ENCODE measurements at places on chromosomes 4 and X.
A peak's percentile ranks its signal among the peaks of the same experiment; 100 is the strongest.

DNA sequence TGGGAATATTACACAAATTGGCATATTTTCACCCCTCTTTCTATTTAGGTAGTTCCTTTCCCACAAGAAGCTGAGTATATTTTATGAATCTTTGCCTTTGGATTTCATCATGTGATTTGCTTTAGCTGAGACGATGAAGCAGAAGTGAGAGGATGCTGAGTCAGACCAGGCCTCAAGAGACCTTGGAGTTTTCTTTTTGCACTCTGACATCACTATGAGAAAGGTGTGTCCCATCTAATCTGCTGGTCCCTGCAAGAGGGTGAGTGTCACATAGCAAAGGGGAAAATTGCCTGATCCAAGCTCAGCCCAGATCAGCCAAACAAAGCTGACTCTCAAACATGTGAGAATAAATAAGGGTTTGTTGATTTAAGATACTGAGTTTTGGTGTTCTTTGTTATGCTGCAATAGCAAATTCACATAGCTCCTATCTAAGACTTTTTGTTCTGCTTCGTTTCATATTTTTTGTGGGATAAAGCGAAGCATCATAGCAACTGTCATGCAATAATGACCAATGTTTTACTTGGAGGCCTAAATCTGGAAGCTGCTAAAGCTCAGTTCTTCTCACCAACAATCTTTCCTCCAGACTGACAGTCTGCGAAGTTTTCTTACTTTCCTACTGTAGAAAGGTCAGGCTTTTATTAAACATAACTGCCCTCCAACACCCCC, 176.9 kb downstream of the PDHA2 start:
- no peak for DNase-seq

GRCh38 chrX:78957049-78957767, 12.0 kb downstream of the P2RY10 start:
- DNase-seq = no peak

GRCh38 chr4:20844311-20844710, 144.1 kb downstream of the PACRGL start:
- no peak for DNase-seq

- DNase-seq = no peak
These were observed 16.8 kb downstream of the POLR2B start for GRCh38 chr4:56995525-56995924.

GRCh38 chr4:8110071-8110986, 48.3 kb downstream of the ABLIM2 start:
- peak; percentile 73 for DNase-seq

DNA sequence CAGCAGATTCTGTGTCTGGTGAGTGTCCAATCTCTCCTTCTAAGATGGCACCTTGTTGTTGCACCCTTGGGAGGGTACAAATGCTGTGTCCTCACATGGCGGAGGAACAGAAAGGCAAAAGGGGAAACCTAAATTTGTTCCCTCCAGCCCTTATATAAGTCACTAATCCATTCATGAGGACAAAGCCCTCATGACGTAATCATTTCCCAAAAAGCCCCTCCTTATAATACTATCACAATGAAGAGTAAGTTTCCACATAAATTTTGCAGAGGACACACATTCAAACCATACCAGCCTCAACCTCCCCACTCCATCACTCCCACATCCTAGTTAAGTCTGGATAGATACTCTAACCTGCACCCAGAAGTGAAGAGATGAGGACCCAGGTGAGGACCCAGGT, 63.1 kb downstream of the USP38 start:
- no peak for DNase-seq

DNA sequence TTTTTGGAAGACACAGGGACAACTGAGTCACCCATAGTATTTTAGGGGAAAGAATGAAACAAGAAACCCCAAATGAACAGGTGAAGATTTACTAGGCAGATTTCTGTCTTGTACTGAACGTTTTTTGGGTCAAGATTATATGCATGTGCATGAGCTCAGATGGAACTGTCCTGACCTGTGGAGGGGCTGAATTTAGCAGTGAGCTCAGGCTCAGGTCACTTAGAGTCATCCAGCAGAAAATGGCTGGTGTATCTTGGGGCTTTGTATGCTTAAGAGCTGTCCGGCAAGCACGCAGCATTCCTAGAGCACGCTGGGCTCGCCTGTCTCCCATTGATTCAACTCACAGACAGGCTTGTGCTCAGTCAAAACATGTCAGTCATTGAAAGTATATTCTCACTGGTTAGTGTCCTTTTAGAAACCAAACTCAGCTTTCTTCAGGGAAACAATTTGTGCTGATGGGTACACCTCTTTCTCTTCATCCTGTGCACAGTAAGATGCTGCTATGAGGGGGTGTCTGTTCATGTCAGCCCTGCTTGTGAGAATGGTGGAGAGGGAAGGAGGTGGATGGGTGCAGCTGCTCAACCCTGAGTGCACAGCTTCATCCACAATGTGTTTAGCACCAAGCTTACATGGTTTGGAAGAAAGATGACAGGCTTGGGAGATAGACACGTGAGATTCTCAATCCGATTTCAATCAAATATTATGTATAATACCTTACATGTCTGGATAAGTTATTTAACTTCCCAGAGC, 47.5 kb upstream of the PDLIM3 start:
- DNase-seq = peak; percentile 58

GRCh38 chrX:47177079-47177478, 16.6 kb upstream of the UBA1 start:
- no peak for DNase-seq

- DNase-seq = peak; percentile 54
These were observed 210.9 kb upstream of the NOCT start for GRCh38 chr4:138804711-138805110.

DNA sequence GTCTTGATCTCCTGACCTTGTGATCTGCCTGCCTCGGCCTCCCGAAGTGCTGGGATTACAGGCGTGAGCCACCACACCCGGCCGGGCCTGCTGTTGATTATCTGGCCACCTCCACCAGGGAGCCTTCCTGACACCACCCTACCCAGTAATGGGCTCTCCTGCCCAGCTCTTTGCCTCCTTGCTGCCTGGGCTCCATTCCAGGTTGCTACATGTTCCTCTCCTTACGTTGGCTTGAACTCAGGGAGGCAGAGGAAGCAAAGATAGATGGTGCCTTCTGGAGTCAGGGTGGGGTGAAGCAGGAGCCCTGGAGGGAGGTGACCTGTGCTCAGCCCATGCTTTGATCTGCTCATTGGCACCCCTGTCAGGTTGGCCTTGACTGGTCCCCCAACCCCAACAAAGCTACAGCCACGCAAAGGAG, 26.3 kb downstream of the FLNA start:
- DNase-seq = no peak

GRCh38 chrX:134774190-134775048, 116.1 kb upstream of the PLAC1 start:
- DNase-seq = no peak

DNA sequence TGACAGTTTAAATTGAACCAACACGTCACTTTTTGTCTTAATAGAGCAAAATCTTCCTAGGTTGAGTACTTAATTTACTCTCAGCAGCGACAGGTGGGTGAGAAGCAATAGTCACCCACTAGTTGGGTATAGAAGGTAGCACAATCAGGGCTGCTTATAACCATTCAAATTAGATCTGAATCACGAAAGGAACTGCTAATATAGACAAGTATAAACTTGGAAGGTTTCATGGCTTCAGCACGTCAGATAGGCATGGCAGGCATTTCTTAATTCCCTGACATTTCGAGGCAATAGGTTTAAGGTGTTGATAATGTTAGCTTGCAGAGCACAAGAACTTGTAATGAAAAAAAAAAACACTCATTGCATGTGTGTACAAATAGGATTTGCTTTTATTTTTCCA, 853.4 kb downstream of the PCDH7 start:
- no peak for DNase-seq

DNA sequence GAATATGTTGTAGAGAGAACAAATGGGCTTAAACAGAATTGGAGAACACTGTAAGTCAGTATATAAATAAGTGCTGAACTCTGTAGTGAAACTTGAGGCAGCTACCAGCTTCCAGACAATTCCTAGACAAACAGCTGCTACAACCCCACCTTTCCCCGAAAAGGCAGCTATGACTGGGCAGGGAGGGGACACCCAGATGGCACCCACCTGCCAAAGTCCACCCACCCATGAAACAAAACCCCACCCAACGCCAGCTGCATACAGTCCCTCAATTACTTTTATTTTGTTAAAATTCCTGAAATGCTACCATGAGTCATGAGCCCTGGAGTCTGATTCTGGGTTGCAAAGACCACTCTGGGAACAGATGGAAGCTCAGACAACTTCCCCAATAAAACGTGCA, 24.4 kb downstream of the RELL1 start:
- DNase-seq = no peak
